ENCODE measurements at places on chromosomes 5 and 9.
A peak's percentile ranks its signal among the peaks of the same experiment; 100 is the strongest.

GRCh38 chr9:18482371-18482770 lies 8.4 kb downstream of the ADAMTSL1 start:
- no peak for DNase-seq

- peak; percentile 87 for DNase-seq
Measured at GRCh38 chr5:138753794-138754698, 821 bp downstream of the CTNNA1 start.

GRCh38 chr9:117138231-117138630 lies 276.6 kb downstream of the ASTN2 start:
- no peak for DNase-seq

- no peak for DNase-seq
Measured at GRCh38 chr5:72075461-72075860, 31.8 kb upstream of the MAP1B start.

- DNase-seq: no peak
Measured at GRCh38 chr9:13904746-13905145, 409.2 kb downstream of the NFIB start.

GRCh38 chr5:172973931-172974330 lies 9.6 kb upstream of the ATP6V0E1 start:
- no peak for DNase-seq

DNA sequence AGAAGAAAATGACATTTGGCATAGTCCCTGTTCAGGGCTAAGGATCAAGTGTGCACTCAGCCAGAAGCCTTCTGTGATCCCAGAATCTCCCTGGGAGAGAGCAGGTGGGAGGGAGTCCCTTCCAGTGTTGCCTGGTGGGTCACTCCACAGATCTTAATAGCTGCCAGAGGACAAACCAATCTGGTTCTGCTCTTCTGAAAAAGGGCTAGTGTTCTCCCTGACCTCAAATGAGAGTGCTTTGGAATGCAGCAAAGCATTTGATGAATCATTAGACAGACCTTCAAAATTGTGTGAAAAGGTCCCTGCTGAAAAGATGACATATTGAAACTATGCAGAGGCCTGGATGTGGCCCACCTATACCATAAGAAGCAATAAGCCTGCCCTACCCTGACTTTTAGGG lies 339.7 kb downstream of the TMEM232 start:
- DNase-seq: no peak

GRCh38 chr5:179122411-179123108 lies 62.4 kb downstream of the ZNF354C start:
- DNase-seq: no peak

- no peak for DNase-seq
Measured at GRCh38 chr9:79573412-79573923, 1.7 kb downstream of the TLE4 start.
